Activated CD4-positive, alpha-beta T cell treated with anti-CD3 and anti-CD28 coated beads for 48 hours (primary cell): ENCODE measurements at places on chromosomes 4 and X.
A peak's percentile ranks its signal among the peaks of the same experiment; 100 is the strongest.

- no peak for DNase-seq
Measured at GRCh38 chrX:68183612-68184214, 249.6 kb downstream of the OPHN1 start.

- DNase-seq, result no peak
Measured at GRCh38 chr4:87805971-87806370, 6.6 kb downstream of the IBSP start.

GRCh38 chr4:124515591-124515990 lies 196.9 kb downstream of the ANKRD50 start:
- no peak for DNase-seq

- peak; percentile 29 for DNase-seq
Measured at GRCh38 chr4:184306949-184307348, 89.3 kb upstream of the ENPP6 start.

- no peak for DNase-seq
Measured at GRCh38 chr4:38574559-38575333, 89.3 kb upstream of the KLF3 start.

DNA sequence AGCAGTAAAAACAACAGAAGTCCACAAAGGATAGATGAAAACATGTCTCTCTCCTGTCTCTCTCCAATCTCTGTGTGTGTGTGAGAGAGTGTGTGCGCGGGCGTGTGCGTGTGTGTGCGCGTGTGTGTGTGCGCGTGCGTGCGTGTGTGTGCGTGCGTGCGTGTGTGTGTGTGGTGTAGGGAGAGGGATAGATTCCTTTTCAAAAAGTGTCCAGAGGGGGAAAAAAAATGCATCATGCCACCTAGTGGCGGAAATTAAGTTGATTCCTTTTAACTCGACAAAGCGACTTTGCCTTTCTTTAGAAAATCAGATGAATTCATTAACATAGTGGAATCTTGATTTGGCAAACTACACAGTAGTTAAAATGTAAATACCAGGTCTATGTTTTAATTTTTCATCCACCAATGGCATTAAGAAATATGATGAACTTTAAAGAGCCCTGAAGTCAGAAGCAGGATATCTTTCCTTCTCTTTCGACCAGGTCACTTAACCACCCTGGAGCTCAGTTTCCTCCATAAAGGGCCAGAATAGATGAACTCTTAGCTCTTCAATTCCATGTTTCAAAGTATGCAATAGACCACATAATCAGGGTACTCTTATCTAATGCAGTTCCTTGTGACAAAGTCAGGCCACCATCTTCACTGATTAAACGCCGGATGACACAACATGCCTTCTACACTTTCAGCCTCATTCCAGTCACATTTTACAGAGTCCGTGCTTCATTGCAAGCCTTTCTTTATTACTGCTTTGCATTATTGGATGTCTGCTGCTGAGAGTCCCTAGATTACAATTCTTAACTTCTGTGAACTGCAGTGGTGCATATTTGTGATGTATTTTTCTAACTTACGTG lies 162.8 kb downstream of the FBXO8 start:
- peak; percentile 28 for DNase-seq

DNA sequence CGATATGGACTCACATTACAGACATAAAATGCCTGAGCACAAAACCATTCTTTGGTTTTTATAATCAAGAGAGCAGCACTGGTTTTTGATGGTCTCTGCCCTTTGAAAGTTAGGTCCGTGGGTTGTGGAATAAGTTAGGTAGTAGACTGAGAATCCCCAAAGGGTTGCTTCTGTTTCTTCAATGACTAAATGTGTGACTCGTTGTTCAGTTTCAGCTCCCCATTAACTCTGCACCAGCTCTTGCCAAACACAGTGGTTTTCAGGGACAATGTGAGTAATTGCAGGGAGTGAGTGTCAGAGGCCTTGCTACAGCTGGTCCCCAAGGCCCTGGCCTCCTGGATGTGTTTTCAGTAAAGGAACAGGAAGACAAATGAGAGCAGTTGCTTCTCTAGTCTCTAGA lies 24.8 kb downstream of the SMIM20 start:
- peak; percentile 72 for DNase-seq

- no peak for DNase-seq
Measured at GRCh38 chr4:84167093-84167492, 332.0 kb downstream of the NKX6-1 start.

DNA sequence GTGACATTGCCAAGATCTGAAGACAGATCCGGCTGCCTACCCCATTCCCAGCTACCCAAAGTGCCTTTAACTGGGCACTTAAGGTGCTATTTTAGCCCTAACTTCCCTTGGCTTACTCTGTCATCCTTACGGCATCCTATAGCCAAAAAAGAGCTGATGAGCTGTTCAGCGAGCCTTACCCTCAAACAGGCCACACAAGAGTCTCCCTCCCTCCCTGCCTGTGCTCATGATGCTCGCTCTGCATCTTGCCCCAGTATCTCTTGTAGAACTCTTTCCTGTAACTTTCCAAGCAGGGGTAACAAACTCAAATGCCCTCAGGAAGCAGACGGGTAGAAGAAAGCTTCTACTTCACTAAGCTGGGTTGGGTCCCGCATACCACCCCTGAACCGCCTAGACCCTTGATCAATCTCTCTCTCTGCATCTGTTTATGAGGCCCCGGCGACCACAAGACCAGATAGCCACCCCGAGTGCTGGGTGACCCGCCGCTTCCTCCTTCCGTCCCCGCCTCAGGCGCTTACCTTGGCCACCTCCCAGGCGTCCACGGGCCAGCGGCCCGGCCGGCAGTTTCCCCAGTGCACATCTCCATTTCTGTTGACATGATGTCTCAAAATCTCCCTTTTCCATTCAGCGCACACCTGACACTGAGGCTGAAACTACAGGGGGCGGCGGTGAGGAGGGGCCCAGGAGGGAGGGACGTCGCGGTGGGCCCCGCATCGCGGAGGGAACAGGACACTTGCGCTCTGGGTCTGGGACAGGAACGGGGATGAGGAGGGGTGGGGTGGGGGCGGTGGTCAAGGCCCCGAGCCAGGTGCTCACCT lies 663 bp downstream of the CXorf38 start:
- DNase-seq, result peak; percentile 25

- no peak for DNase-seq
Measured at GRCh38 chr4:184588893-184589292, 60.4 kb downstream of the CASP3 start.

DNA sequence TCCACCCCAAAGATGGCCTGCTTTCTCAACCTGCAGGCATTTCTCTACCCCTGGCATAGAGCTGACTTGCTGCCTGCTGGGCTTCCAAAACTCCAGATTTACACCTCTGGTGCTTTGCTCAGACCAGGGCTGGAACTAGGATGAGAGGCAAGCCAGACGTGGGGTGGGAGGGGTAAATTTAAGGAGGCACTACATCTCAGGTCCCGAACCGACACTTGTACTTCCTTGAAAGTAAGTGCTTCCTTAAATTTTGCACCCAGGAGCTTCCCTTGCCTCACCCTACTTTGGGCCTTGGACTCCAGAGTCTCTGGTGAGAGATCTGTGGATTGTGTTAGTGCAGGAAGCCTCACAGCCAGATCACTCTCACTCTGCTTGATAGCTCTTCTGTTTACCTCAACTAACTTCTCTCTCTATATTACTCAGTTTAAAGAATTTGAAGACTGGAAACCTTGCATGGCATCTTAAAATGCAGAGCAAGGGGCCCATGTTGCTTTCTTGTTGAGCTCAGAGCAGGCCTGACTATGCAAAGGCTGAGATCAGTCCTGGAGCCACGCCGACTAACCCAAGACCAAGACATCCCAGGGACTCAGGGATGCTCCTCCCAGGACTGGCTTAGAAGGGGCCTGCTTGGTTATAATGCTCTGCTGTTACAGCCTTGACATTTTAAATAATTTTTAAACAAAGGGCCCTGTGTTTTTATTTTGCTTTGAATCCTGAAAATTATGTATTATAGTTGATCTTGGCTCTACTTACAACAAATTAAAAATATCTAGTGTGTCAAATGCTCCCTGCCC lies 145.0 kb upstream of the LEF1 start:
- no peak for DNase-seq

GRCh38 chrX:23959781-23960180 lies 52.0 kb downstream of the CXorf58 start:
- peak; percentile 7 for DNase-seq

GRCh38 chrX:7179446-7179845 lies 31.5 kb upstream of the PUDP start:
- no peak for DNase-seq

DNA sequence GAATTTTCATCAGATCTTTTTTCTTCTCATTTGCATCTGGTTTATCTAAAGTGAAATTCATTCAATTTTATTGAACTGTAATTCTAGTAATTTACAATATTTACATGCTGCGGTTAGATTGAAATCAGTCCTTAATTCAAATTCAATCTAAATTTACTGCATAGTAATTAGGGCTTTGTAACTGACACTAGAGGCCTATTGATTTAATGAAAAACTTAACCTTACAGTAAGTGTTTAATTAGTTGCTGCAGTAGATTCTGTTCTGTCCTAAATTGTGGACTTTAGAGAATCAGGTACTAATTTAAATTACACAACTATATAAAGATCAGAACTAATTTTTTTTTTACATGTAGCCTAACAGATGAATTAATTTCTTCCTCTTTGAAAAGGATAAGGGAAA lies 758.8 kb upstream of the TENM3 start:
- no peak for DNase-seq

GRCh38 chrX:120318411-120318810 lies 7.2 kb upstream of the TMEM255A start:
- no peak for DNase-seq

DNA sequence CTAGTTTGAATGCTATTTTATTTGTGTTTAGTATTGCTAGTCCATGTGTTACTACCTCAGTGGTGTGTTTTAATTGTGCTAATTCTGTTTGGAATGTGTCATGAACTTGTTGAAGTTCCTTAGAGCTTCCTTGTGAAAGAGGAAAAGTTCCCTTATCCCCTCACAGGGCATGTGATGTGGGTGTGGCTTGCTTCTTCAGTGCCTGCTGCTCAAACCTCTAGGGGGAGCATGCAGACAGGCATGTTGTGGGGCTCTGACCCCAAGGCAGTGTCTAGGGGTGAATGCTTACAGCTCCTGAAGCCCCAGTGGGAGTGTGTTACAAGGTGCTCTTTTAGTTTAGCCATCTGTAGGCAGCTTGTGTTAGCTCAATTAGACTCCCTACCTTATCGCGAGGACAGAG lies 86.5 kb downstream of the MAGED4 start:
- DNase-seq, result peak; percentile 6

- DNase-seq, result no peak
Measured at GRCh38 chrX:40340116-40340515, 240.7 kb upstream of the ATP6AP2 start.

DNA sequence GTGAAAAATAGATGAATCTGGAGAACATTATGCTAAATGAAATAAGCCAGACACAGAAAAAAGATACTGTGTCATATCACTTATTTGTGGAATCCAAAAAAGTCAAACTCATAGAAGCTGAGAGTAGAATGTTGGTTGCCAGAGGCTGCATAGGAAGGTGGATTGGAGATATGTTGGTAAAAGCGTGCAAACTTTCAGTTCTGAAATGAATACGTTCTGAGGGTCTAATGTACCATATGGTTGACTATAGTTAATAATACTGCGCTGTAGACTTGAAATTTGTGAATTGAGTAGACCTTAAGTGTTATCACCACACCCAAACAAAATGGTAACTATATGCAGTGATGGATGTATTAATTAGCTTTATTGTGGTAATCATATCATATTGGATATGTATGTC lies 45.0 kb upstream of the UPRT start:
- DNase-seq, result no peak

DNA sequence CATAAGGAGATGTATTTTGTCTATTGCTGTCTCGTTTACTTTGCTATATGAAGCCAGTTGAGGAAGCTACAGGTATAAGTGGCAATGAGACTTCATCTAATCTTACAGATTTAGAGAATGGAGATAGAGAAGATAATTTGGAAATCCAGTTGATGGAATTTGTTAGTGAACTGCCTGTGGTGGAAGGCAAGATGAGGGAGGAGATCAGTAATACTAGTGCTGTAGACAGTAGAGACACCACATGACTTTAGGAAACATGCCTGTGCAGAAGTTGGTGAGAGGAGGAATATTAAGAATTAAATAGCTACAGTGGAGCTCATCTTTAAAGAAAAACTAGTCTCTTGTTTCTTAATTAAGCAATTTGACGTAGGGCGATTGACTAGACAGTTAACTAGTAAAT lies 51.3 kb downstream of the RBPJ start:
- DNase-seq, result no peak

DNA sequence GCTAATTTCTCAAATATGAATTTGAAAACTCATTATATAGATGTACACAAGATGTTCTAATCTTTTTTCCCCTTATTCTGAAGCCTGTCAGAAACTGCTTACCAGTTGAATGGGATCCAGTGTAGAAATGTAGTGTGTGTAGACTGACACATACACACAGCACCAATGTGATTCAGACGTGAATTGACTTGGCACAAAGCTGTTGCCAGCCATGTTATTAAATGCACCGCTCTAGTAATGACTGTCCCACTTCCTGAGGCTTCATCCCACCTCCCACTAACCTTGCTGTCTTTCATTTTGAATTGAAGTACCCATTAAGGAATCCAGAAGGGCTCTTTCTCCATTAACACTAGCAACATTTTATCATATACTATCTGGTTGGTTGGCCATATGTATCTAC lies 146.6 kb downstream of the PPA2 start:
- DNase-seq, result peak; percentile 18

- DNase-seq, result no peak
Measured at GRCh38 chr4:1721666-1722550, 587 bp downstream of the TACC3 start.

GRCh38 chrX:147174591-147174990 lies 360.0 kb upstream of the CXorf51A start:
- DNase-seq, result no peak

GRCh38 chr4:185394568-185395237 lies 1.0 kb downstream of the LRP2BP start:
- no peak for DNase-seq

DNA sequence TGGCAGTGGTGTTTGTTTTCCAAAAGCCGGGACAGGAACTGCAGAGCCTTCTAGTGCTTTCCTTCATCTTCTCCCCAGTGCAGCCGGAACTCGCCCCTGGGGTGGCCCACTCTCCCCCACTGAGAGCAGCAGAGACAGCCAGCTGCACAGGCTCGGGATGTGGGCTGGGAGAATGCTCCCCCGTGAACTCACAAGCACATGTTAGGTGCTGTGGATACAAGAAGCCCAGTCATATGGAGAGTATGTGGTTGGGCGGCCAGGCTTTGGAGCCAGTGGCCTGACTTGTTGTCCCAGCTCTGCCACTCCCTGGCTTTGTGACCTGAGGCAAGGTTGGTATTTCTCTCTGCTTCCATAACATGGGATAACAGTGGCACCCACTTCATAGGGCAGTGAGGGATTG lies 9.4 kb upstream of the KIAA0232 start:
- DNase-seq, result no peak

GRCh38 chr4:33467291-33467690 lies 2747.1 kb downstream of the PCDH7 start:
- no peak for DNase-seq
